ENCODE measurements at places on chromosomes 7 and 10.

- DNase-seq = peak; percentile 35
These were observed 81.6 kb downstream of the UNCX start for GRCh38 chr7:1314021-1314907.

- DNase-seq = no peak
These were observed 620 bp downstream of the ZRANB1 start for GRCh38 chr10:124942317-124943169.

GRCh38 chr7:4343272-4344247, 338.5 kb upstream of the FOXK1 start:
- DNase-seq = no peak

- no peak for DNase-seq
These were observed 37.0 kb downstream of the RPA3 start for GRCh38 chr7:7681191-7681935.

DNA sequence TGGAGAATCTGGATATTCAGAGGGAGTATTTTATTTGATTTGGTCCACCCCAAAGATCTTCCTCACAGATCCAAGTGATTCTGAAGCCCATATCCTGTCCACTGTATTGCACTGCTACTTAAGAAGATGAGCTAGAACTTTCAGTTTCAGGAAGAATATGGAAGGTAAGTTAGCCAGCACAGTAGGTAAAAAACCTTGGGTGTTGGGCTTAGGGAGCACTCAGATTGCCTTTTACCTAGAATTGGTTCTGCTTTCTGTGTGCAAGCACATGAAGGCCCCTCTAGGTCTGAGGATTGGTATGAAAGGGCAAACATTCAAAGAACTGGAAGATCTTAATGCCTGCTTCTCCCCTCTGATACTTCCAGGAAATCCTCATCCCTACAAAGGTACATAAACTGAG, 146.7 kb upstream of the COL1A2 start:
- DNase-seq = no peak

- no peak for DNase-seq
These were observed 81.7 kb downstream of the CSTF2T start for GRCh38 chr10:51617576-51618235.

DNA sequence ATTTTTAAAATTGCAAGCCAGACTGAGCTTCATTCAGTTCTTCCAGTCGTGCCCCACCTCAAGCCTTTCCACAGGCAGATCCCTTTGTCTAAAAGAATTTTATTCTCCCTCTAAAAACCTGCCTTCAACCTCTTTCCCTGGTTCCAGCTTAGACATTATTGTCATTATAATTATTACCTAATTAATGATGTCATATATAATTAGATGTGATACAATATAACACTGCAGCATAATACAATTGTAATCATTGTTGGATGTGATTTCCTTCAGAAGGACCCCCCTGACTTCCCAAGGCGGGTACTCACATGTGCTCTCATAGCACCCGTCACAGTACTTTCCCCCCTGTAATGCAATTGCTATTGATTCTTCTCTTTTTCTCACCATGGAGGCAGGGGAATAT, 88.6 kb downstream of the GPAM start:
- DNase-seq = no peak

- no peak for DNase-seq
These were observed 501.1 kb upstream of the CELF2 start for GRCh38 chr10:10516346-10517130.

GRCh38 chr7:134699021-134699818, 52.6 kb downstream of the BPGM start:
- DNase-seq = no peak

DNA sequence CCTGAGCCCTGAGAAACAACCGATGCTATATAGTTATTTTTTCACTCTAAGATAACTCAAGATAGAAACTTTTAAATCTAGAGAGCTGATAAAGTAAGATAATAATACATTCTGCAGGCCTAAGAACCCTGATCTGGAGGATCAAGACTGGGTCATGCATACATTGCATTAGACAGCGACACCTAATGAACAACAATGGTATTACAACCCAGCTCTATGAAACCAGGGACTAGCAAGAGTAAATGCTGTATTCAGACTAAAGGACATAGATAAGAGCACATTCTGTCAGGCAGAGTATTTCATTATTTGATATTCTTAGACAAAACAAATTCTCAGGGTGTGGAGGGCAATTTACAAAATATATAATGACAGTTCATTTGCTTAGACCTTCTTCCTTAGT, 148.6 kb downstream of the GRK5 start:
- DNase-seq = no peak

DNA sequence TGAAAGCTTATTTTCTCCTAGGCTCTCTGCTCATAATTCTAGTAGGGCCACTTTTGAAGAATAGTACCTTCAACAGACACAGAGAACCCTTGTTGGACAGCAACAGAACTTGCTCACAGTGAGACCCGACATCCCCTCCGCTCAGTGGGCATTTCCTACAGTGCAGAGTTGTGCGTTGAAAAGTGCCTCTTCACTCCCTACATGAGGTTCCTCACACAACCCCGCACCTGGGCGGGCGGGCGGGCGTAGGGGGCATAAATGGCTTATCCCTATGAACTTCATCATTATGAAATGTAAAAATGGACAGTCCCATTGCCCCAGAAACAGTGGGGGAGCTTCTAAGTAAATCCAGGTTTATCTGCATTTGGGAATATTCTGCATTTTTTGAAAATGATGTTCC, 174.9 kb downstream of the MGMT start:
- no peak for DNase-seq

GRCh38 chr10:75356484-75356883, 45.1 kb downstream of the ZNF503 start:
- no peak for DNase-seq

- DNase-seq = no peak
These were observed 386.7 kb upstream of the NPVF start for GRCh38 chr7:25615003-25615402.

DNA sequence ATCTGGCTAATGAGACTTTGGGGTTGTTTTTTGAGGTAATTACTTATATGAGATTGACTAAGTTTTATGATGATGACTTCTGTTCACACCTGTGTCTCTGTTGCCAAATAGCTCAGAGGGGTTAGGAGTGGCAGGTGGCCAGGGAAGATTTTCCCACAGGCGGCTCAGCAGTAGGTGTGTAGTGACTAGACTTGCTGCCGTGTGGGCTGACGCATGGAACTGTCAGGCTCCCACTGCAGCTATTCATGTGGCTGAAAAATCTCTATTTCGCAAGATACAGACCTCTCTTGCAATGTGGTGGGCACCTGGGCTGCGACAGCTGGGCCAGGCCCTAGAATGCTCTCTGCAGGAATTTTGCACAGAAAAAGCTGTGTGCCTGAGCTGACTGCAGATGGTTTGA, 1.4 kb downstream of the CPA4 start:
- DNase-seq = no peak

DNA sequence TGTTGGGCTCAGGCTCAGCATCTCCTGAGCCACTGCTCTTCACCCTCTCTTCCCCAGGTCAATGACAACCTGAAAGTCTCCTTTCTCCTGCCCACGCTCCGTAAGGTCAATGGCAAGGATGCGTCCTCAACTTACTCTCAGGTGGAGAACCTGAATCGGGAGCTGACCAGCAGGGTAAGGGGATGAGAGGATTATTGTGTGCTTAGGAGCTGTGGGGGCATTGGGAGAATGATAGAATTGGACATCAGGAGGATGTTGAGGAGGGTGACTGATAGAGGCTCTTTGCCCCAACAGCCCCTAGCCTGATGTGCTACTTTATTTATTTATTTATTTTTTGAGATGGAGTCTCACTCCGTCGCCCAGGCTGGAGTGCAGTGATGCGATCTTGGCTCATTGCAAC, 1.3 kb downstream of the LRWD1 start:
- DNase-seq = no peak

- DNase-seq = no peak
These were observed 21.8 kb downstream of the ARHGAP19 start for GRCh38 chr10:97270523-97271154.

DNA sequence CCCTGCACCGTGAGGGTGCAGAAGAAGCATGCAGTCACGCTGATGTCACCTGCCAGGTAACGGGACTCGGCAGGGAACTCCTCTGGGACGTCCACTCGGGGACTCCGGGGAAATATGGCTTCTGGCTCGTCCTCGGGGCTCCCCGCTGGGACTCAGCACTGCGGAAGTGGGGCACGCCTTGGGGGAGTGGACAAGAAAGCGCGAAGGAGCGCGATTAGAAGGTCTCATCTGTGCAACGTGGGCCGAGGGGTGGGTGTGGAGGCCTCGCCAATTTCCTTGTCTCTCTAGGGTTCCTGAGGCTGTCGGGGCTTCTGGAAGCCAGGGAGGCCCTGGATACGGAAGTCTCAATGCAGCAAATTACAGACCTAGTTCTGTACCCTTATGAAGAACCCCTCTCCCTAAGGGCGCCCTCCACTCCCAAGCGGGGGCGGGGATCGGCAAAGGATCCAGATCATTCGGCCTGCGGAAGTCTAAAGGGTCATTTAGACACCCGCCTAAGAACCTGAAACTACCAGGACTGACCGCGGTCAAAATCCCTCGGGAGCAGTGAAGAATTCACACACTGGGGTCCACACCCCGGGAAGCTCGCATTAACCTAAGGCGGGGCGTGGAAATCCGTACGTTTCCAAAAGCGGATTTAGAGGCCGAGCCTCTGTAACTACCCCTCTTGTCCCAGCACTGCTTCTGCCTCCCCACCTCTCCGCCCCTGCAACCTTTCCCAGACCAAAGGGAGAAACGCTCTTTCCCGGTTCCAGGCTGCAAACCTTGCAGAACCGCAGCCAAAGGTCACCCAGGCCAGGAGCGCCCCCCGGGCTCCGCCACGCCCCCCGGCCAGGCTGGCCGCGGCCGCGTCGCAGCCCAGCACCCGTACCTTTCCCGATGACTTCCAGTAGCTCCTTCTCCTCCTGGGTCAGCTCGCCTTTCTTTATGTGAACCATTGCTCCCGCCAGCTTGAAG, 640 bp downstream of the ANKMY2 start:
- DNase-seq = peak; percentile 81

GRCh38 chr7:72032934-72033333, 379.2 kb downstream of the CALN1 start:
- DNase-seq = no peak

DNA sequence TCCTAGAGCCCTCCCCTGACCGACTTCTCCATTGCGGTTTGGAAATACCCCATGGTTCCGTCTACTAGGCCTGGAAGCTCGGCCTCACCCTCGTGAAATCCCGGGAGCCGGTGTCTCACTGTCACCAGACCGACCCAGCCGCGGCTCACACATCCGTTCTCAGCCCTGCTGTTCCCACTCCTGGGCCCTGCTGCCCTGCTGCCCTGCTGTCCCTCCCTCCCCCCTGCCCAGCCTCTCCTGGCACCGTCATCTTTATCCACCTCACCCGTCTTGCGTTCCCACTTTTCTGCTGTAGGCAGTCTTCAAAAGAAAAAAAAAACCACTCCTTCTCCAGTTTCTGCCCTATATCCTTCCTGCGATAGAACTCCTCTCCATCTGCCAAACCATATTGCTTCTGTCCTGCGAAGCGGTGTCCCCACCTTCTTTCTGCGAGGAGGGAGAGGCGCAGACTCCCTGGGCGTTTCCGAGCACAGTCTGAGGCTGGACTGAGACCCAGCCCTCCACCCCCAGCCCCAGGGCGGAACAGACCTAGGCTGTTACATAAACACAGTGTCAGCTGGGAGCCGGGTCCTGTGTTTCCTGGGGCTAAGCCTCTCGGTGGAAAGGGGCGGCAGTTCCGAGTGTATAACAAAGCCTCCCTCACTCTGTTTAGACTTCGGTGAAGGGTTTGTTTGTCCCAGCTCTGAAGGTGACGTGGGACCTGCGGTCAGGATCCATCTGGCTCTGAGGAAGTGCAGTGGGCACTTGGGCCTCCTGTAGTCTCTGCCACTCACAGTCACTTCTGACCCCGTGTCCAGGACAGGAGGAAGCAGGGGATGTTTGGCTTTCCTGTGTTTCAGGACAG, 2.8 kb downstream of the AGAP3 start:
- DNase-seq = peak; percentile 87

DNA sequence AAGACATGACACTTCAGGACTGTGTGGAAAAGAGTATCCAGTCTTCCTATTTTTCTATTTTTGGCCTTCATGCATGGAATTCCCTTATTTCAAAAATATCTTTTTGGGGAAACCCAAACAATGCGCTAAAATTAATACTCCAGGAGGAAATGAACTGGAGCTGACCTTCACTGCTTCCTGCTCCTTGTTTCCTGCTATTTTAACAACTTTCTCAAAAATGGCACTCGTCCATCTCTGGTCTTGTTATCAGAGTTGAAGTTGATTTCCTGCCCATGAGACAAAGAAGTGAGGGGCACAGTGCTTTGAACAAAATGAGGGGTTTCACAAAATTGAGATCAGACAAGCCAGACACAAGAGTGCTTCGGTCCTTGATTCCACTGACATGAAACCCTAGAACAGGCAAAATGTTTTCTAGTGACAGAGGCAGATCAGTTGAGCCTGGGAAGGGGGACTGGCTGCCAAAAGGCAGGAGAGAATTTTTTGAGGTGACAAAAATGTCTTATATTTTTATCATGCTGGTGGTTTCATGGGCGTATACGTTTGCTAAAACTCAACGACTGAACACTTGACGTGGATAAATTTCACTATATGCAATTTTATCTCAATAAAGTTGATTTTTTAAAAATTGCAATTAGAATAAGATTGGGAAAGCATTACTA, 193.2 kb downstream of the CREB5 start:
- no peak for DNase-seq

GRCh38 chr7:54831046-54831643, 72.1 kb upstream of the SEC61G start:
- no peak for DNase-seq

- no peak for DNase-seq
These were observed 1.4 kb upstream of the ZNF212 start for GRCh38 chr7:149238051-149238450.

DNA sequence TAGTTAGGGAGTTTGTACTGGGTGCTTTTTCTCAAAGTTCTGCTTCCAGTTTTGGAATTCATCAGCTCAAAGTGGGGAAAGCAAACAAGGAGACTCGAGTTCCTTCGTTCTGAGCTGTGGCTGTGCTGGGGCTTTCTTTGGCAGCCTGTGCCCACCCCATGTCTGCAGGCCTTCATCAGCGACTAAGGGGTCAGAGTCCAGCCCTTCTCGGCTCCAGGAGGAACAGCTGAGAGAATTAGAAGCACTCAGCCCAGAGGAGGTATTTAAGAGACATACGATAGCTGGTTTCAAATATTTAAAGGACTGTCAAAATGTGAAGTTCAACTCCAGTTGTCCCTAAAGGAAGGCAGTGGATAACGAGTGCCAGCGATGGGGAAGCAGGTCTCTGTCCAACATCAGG, 41.3 kb downstream of the SH3PXD2A start:
- DNase-seq = no peak

DNA sequence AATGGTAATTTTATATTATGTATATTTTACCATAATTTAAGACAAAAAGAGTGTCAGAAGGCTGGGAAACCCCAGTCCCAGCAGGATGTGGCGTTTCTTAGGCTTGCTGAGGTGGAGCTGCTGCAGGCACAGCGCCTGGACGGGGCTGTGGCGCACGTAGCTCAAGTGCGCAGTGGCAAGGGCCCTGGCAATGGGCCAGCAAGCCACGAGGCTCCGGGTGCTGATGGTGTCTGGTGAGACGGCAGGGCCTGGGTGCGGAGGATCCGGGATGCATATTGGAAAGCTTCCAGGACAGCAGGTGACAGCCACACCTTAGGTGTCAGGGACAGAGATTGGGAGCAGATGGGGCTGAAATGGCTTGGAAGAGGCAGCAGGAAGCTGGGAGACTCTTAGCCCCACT, 37.2 kb downstream of the CLEC2L start:
- DNase-seq = no peak
